ENCODE measurements at places on chromosomes 2 and 18.
A peak's percentile ranks its signal among the peaks of the same experiment; 100 is the strongest.

- DNase-seq, result no peak
Observed at GRCh38 chr2:66428986-66429612, 5.8 kb upstream of the MEIS1 start.

DNA sequence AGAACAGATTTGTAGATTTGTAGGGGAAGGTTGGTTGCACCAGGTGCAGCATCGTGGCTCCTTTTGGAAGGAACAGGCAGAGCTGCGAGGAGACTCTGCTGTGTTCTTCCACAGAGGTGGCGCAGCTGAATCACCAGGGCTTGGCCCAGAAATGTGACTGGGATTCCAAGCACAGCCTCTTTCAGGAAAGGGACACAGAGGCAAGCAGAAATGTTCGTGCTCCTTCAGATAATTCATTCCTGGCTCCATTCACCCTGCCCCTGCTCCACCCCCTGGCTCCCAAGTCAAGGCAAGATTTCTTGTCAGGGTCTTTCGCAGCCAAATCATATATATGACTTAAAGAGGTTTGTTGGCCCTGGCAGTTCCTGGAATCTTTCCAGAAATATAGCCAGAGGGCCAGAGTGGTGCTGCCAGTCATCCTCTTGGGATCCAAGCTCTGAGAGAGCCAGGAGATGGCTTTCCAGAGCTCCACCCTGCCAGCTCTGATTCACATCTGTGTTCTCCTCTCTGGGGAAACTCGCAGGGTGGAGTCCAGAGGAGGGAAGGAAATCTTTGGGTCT, 203.9 kb upstream of the TANK start:
- peak; percentile 58 for DNase-seq

- no peak for DNase-seq
Observed at GRCh38 chr2:158482594-158482993, 25.8 kb downstream of the PKP4 start.

DNA sequence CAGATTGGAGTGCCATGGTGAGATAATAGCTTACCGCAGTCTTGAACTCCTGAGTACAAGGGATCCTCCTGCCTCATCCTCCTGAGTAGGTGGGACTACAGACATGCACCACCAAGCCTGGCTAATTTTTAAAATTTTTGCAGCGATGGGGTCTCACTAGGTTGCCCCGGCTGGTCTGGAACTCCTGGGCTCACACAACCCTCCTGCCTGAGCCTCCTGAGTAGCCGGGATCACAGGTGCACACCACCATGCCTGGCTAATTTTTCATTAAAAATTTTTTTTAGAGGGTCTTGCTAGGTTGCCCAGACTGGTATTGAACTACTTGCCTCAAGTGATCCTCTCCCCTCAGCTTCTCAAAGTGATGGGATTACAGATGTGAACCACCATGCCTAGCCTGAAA, 27.8 kb downstream of the RAB31 start:
- no peak for DNase-seq

GRCh38 chr2:50273003-50273402, 758.9 kb downstream of the NRXN1 start:
- no peak for DNase-seq

GRCh38 chr2:70674636-70675430, 93.2 kb downstream of the ADD2 start:
- DNase-seq, result no peak

DNA sequence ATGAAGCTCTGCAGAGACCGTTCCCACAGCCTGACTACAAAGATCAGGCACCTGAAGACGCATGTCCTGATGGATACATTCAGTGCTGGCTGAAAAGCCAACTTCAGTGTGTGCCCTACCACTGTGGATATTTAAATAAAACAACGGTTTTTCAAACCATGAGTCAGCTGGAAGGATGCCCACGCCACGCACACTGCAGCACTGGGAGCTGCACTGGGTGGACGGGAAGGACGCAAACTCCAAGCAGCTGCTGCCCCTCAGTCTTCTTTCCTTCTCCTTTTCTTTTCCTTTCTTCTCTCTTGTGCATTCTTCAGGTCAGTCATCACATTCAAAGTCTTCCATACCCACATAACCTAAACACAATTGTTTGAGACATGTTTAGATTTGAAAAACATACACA, 7.9 kb downstream of the TMEM18 start:
- DNase-seq, result no peak

DNA sequence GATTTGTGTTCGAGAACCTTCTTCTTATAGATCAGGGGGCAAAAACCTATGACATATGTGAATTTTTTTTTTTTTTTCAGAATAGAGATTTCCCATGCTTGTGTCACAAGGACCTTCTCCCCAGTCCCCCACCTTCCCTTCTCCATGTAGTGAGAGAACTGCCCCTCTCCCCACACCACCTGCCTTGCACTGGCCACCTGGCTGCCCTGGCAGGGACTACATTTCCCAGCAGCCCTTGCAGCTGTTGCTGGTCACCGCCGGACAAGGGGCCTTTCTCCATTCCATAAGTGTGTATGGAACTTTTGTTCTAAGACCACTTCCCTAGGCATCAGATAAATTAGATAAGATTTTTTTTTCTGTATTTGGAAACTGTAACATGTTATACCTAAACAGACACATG, 22.2 kb downstream of the MBP start:
- DNase-seq, result no peak

DNA sequence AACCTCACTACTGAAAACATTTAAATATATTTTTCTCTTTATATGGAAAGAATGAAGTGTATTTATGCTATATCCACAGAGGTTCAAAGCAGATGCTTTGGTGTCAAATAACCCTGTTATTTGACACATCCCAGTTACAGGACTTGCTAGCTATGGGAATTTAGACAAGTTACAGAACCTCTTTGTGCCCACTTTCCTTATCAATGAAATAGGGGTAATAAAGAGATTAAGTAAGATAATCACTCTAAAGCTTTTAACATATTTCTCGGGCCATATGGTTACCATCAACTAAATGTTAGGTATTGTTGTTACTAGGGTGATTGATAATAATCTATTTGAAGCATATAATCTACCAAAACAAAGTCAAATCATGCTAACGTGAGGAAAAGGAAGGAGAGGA, 1660.6 kb upstream of the NXPH2 start:
- no peak for DNase-seq

DNA sequence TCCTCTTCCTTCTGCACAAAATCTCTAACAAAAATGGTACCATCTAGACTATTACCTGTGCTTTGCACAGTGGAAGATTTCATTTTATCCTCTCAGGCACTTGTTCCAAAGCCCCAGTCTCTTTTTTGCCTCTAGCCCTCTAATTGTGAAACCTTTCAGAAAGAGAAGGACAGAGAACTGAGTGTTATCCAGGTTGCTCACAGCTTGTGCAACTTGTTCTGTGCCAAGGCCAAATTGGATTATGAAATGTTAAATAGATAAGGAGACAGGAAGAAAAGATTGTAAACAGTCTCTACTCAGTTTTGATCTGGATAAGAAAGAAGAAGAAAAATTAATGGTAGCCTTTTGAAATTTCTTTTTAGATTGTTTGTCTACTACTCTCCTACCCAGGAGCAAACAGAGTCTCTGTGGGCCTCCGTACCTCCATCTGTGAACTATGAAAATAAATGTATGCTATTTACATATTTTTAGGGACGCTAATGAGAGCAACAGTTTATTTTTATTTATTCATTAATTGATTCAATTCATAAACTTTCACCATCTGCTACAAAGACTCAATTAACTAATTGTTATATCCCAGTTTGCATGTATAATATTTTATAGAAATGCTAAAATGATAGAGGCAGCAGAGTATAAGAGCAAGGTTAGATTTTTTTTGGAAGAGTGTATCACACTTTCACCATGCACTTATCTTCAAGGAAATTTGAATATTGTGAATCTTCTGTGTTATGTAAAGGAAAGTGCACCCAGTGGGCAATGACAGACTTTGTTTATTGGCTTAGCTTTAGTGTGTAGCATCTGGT, 339.0 kb upstream of the ETAA1 start:
- DNase-seq, result no peak

DNA sequence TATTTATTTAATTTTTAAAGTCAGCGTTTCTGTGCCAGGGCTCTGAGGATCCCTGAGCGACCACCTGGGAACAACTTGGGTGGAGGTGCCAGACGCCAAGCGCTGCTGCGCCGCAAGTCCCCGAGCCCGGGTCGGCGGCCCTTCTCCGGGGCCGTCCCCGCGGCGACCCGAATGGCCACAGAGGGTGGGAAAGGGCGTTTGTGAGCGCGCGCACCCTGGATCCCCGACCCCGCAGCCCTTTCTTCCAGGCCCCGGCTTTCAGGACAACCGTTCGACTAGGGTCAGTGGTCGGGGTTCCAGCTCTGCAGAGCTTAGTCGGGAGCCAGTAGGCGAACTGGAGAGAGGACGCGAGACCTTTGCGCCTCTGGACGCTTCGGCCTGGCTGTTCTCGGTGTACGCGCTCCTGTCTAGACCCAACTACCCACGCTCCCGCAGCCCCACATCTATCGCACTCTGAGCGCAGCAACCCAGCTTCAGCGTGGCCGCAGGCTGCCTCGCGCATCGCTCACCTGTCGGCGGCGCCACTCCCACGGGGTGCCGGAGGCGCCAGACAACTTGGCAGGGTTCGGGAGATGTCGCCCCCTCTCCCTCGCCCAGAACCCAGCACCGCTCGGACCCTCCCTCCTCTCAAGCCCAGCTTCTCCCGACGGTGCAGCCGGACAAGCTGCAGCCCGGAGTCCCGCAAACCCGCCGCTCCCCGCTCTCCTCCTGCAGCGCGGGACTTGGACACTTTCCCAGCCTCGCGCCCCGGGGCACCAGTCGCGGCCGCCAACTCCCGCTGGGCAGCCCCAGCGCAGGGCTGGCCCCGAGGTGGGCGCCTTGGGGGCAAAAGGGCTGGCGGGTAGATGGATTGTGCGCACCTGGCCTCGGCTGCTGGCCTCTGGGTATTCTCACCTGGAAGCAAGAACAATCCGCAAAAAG, 758 bp downstream of the LYPD1 start:
- DNase-seq, result no peak

- DNase-seq, result no peak
Observed at GRCh38 chr2:89763581-89764485, 1072.4 kb downstream of the RPIA start.
